ENCODE measurements at places on chromosomes 4 and X.

GRCh38 chr4:64781737-64782326, 372.6 kb upstream of the TECRL start:
- DNase-seq = no peak

GRCh38 chr4:8385611-8386010, 54.9 kb downstream of the ACOX3 start:
- DNase-seq = no peak

DNA sequence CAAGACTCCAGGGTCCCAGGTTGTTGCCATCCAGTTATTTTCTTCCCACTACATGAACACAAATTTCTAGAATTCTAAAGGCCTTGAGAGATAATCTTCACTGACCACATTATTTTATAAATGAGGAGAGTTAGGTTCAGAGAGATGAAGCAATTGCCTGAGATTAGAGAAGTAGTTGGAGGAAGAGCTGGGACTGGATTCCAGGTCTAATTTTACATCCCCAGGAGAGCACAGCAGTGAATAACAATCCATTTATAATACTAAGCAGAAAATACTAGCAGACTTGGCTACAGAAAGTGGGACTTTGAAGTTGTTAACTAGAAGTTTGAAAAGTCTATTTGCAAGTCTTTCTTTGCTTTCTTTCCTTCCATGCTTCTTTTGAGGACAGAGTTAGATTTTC, 231.3 kb upstream of the S100G start:
- DNase-seq = no peak

DNA sequence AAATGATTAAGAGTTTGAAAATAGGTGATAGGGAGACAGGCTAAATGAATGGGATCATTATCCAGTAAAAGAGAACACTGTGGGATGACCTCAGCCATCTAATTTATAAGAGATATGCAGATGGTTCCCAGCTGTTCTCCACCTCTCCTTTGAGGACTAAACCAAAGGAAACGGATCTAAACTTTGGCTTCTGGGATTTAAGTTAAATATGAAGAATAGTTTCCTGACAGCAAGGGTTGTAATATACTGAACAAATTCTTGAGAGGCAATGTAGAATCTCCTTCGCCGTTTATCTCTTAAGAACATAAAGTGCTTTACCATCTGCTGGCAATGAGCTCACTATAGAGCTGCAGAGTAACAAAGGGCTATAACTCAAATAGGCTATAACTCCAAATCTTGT, 35.4 kb upstream of the HPGDS start:
- no peak for DNase-seq

DNA sequence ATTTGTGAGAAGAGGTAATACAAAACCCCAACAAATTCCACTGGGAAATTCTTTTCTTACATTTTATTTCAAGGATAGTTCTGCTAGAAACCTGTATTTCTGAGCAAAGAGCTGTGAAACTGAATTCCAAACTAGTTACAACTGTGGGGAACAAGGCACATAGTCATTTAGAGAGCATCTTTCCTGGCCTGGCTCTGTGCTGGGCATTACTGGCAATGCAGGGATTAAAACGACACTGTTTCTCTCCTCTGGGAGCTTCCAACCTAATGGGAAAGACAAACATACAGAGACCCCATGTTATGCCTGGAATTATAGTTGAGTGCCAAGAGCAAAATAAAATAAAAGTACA, 36.5 kb downstream of the SUPT20HL1 start:
- no peak for DNase-seq

Data from stimulated activated CD4-positive, alpha-beta T cell treated with anti-CD3 and anti-CD28 coated beads, Interleukin-1b, Interleukin-23, amount 100 ng/mL, for 24 hours (primary cell).